ENCODE measurements at places on chromosomes 3 and 15. TPM values are rescaled to one million over a fixed set of nuclear protein-coding genes. Genes with fewer than 3 reads are reported as not detected.

The CHRM5 gene
- total RNA-seq, result not detected

DNA sequence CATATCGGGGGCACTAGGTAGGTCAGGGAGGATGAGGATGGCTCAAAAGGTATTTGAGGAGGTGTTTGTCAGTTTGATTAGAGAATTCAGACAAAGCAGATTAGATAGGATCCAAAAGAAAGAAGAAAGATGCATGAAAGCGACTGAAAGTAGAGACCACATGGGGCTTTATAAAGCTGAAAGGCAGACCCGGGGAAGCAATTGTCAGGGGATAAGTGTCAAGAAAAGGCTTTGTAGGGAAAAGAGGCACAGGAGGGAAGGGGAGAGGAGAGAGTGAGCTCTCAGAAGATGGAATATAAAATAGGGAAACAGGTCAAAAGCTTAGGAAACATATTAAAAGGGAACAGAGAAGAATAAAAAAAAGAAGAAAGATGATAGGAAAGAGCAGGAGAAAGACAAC is 308.2 kb upstream of the RORA start:
- H3K27me3 ChIP-seq, result no peaks in the 10 kb centered on the region
- no peak overlapping the region for H3K4me3 ChIP-seq
- no peak for DNase-seq
- H3K27ac ChIP-seq, result no peak overlapping the region

GRCh38 chr3:196563721-196564225 is 4.6 kb downstream of the WDR53 start:
- H3K27ac ChIP-seq, result no peak overlapping the region
- H3K4me1 ChIP-seq, result peaks cover 7% of the 10 kb centered on the region
- no peak overlapping the region for H3K4me3 ChIP-seq
- H3K27me3 ChIP-seq, result no peaks in the 10 kb centered on the region
- DNase-seq, result no peak

GRCh38 chr15:66007663-66008262 is 138.5 kb downstream of the RAB11A start:
- no peaks in the 10 kb centered on the region for H3K4me1 ChIP-seq
- no peak overlapping the region for H3K4me3 ChIP-seq
- H3K27ac ChIP-seq, result no peak overlapping the region
- no peak for DNase-seq
- no peaks in the 10 kb centered on the region for H3K27me3 ChIP-seq
- no peaks in the 10 kb centered on the region for H3K36me3 ChIP-seq

DNA sequence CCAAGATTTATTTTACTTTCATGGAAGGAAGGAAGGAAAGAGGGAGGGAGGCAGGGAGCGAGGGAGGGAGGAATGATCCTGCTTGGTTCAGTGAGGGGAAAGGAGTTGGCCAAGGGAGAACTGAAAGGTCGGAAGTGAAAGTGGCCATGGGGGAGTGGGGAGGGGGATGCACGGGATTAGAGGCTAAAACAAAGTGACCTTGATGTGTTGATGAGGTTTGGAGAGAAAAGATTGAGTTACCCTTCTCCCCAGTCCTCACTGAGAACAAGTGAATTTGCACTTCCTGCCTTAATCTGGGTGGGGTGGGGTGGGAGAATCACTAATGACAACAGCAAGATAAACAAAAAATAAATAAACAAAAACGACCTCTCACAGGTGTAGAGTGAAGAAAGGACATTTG is 212.0 kb upstream of the TLE3 start:
- no peaks in the 10 kb centered on the region for H3K36me3 ChIP-seq
- no peak overlapping the region for H3K4me3 ChIP-seq
- H3K27ac ChIP-seq, result no peak overlapping the region
- H3K4me1 ChIP-seq, result no peaks in the 10 kb centered on the region

DNA sequence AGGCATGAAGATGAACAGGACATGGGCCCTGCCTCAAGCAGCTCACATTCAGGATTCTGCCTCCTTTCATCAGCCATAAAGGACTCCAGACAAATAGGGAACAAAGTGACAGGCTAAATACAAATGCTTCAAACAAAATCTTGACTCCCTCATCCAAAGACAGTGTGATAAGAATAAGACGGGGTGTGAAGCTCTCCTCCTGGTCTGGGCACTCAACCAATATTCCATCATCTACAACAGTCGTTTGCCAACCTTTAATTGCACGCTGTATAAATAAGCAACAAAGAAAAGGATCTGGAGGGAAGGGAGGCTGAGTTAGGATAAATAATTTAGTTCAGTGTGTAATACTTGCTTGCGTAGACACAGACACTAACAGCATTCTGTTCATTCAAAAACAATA is 5.4 kb downstream of the CCDC54 start:
- H3K4me3 ChIP-seq, result no peak overlapping the region
- H3K27ac ChIP-seq, result no peak overlapping the region
- no peaks in the 10 kb centered on the region for H3K4me1 ChIP-seq
- no peaks in the 10 kb centered on the region for H3K27me3 ChIP-seq
- no peaks in the 10 kb centered on the region for H3K36me3 ChIP-seq

- no peak for DNase-seq
- H3K27ac ChIP-seq, result peak overlapping the region; percentile 52
- H3K4me1 ChIP-seq, result peaks cover 67% of the 10 kb centered on the region
- H3K4me3 ChIP-seq, result no peak overlapping the region
Observed at GRCh38 chr3:30681649-30682211, 75.3 kb downstream of the TGFBR2 start.

- no peaks in the 10 kb centered on the region for H3K27me3 ChIP-seq
- no peak overlapping the region for H3K4me3 ChIP-seq
- H3K27ac ChIP-seq, result no peak overlapping the region
- H3K4me1 ChIP-seq, result peaks cover 7% of the 10 kb centered on the region
Observed at GRCh38 chr15:57391537-57391936, 15.2 kb downstream of the CGNL1 start.

DNA sequence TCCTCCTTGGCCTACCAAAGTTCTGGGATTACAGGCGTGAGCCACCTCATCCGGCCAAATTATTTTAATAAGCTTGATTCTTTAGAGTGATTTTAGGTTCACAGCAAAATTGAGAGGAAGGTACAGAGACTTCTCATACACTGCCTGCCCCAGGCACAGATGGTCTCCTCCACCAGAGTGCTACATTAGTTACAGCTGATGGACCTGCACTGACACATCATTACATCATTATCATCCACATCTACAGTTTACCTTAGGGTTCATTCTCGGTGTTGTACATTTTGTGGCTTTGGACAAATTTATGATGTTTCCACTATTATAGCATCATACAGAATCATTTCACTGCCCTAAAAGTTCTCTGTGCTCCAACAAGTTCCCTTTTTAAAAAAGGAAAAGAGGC is 4.4 kb upstream of the VPS8 start:
- H3K27me3 ChIP-seq, result no peaks in the 10 kb centered on the region
- H3K4me3 ChIP-seq, result no peak overlapping the region

DNA sequence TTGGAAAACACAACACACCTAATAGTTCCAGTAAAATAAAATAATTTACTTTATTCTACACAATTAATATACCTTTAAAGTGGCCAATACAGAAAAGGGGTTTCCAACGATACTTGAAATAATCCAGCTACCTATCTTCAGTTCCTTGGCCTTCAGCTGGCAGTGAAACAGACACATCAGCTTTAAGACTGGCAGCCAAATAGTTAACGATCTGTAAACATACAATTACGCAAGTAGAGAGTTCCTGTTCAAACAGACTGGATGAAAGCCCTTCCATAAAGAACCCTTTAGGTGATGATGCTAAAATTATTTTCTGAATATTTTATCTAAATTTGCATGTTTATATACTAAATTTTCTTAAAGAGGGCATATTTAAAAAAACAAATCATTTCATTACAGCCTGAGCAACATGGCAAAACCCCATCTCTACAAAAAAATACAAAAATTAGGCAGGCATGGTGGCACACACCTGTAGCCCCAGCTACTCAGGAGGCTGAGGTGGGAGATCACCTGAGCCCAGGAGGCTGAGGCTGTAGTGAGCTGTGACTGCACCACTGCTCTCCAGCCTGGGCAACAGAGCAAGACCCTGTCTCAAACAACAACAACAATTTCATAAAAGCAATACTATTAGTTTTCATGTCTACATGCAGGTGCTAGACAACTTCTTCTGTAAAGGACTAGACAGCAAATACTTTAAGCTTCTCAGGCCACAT is 12.9 kb downstream of the DYNC1LI1 start:
- H3K4me1 ChIP-seq, result peaks cover 44% of the 10 kb centered on the region
- H3K36me3 ChIP-seq, result no peaks in the 10 kb centered on the region
- H3K27ac ChIP-seq, result no peak overlapping the region

Data from upper lobe of left lung (tissue), 6 donors.